ENCODE measurements at places on chromosomes 7 and 10. TPM values are rescaled to one million over a fixed set of nuclear protein-coding genes. Genes with fewer than 3 reads are reported as not detected.

- DNase-seq = no peak
Observed at GRCh38 chr10:15476337-15476736, 105.2 kb upstream of the FAM171A1 start.

GRCh38 chr7:135801877-135802276, 53.3 kb upstream of the FAM180A start:
- DNase-seq = no peak

DNA sequence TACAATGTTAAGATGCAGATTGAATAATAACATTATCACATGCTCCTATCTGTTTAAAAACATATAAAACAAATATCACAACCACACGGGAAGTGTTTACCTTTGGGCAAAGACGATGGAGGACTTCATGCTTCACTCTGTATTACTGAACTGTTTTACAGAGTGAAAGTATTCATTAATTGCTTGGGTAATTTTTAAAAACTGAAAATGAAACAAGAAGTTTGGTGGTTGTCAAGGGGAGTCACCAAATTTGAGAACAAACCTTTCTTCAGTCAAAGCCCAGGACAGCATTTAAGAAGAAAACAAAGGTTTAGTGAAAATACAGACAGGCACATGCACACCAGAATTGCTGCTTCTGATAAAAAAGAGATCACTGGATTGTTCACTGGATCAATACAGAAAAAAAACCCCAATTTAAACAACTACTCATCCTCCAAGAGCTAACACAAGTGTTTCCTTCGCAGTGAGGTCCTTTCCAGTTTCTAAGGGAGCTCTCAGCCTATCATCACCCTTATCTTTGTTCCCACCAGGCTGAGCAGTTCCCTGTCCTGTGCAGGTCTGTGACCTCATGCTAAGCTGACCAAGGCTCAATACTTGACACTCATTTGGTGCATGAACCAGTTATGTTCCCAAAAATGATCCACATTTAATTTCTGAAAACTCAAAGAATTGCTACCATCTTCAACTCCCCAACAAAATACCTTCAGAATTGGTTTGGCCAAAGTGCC, 8.8 kb downstream of the PARP12 start:
- DNase-seq = no peak

DNA sequence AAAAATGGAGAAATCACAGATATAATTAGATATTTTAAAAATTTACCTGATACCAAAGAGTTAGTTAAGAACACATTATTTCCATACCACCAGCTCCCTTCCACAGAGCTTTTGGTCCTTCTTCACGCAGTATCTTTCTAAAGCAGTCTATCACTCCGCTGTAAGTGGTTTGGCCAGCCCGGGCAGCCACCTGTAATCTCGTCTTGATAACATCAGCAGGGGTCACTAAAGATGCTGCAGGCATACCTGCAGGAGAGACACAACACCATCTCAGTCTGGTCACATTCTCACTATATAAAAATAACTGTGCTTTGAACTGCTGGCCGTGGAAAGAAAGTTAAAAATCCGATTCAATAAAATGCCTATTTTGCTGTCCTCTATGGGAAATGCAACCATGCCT, 200.1 kb downstream of the SLC25A13 start:
- DNase-seq = no peak

GRCh38 chr10:95896071-95896850, 11.5 kb upstream of the CC2D2B start:
- DNase-seq = no peak

GRCh38 chr7:139230023-139230422, 1.0 kb upstream of the UBN2 start:
- DNase-seq = no peak

DNA sequence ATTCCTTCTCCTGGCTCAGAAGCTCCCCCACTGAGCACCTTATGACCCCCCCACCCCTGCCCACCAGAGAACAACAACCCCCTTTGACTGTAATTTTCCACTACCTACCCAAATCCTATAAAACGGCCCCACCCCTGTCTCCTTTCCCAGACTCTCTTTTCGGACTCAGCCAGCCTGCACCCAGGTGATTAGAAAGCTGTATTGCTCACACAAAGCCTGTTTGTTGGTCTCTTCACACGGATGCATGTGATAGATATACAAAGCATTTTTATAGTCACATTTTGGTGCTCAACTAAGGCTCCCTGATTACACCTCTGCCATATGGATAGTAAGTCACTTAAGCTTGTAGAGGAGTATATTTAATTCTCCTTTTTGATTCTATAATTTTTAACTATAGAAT, 985.8 kb downstream of the REEP3 start:
- DNase-seq = no peak

DNA sequence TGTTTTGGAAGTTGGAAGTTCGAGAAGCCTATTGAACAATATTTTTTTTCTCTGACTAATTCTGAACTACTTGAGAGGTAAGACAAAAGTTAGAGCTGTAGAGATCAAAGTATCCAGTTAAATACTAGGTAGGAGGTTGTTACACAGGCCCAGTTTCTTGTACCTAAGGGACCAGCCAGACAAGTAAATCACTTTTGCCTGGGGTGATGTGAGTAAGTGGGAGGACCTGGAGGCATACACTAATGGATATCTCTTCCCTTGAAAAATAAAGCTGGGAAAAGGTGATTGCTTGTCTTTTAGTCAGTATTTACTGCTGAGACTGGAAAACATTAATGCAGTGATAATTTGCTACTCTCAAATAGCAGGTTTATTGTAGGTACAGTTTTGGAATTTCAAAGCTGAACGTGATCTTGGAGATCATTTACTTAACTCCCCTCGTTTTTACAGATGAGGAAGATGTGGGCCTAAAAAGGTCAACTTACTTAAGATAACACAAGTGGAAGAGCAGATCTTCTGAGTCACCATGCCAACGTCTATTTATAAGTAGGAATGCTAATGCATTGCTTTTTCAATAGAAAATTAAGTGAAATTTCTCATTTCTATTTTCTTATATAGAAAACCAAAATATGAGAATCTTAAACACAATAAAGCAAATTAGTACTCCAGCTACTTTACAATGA, 181.3 kb downstream of the PPP1R9A start:
- no peak for DNase-seq

GRCh38 chr7:4265676-4266075, 416.4 kb upstream of the FOXK1 start:
- no peak for DNase-seq

GRCh38 chr10:60312818-60313588, 76.7 kb downstream of the ANK3 start:
- DNase-seq = no peak

GRCh38 chr10:11197266-11197712, 179.6 kb downstream of the CELF2 start:
- no peak for DNase-seq

- no peak for DNase-seq
Observed at GRCh38 chr7:155456738-155457543, 988 bp upstream of the EN2 start.

C10orf105 gene
- 0.17 TPM for total RNA-seq

PDE1C gene
- total RNA-seq = not detected

TRIM74 gene
- total RNA-seq = 2.5 TPM

PLXDC2 gene
- total RNA-seq = 0.86 TPM

PRKAR2B gene
- total RNA-seq = 1.6 TPM

CEP55 gene
- total RNA-seq = 45.9 TPM

NUTM2A gene
- 0.11 TPM for total RNA-seq

SPDYE1 gene
- total RNA-seq = 0.11 TPM
